Erythroblast (primary cell): ENCODE measurements at places on chromosomes 7 and 10.

DNA sequence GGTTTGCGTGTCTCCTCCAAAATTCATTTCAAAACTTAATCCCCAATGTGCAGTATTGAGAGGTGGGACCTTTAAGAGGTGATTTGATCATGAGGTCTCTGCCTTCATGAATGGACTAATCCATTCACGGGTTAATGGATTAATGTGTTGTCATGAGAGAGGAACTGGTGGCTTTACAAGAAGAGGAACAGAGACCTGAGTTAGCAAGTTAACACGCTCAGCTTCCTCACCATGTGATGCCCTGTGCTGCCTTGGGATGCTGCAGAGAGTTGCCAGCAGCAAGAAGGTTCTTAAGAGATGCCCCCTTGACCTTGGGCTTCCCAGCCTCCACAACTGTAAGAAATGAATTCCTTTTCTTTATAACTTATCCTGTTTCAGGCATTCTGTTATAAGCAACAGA is 3.7 kb upstream of the TCTN3 start:
- DNase-seq, result no peak

DNA sequence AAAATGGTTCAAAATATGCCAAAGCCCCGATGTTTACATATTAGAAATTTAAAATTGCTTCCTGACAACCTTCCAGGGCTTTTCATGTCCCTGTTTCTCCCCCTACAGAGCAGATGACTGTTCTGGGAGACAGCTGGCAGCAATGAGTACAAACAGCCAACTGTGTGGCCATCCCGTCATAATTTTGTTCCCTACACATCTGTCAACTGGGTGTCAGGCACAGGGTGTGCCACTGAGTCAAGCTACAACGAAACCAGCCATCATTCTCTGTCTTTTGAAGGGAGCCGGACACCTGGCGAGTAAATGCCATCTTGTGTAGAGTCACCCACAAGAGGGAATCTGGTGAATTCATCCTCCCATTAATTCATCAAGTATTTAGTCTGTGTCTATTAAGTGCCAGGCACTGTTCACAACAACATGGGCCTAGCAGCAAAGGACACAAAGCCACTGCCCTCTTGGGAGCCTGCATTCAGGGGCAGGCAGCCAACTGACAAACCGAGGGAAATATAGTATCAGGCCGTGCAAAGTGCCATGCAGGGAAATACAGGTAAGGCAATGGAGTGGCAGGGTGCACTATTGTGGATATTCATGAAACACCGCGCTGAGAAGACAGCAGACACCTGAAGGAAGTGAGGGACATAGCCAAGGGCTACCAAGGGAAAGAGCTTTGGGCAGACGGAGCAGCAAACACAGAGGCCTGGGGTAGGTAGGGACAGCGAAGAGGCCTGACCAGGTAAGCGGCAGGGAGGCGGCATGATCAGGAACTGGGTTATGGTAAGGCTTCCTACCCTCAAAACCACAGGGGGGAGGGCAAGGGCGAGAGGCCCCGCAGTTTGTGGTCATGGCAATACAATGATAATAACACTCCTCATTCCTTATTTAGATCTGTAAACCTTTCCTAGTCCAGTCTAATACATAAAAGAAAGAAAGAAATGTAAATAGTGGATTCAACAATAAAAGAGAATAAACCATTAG is 213.6 kb downstream of the FAM107B start:
- DNase-seq, result no peak

DNA sequence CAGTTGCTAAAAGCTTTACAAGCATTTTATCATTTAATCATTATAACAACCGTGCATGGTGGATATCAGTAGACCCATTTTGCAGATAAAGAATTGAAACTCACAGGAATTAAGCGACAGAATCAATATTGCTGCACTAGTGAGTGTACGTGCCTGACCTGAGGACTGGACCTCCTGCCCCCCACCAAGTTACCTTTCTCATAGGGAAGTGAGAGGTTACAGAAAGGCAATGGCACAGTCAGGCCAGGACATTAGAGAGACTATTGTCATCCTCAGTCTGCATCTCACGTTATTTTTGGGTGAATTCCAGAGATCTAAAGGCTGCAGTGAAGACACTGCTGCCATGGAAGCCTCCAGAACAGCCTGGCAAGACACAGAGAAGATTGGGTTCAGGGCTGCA is 80.9 kb downstream of the WDFY4 start:
- no peak for DNase-seq

DNA sequence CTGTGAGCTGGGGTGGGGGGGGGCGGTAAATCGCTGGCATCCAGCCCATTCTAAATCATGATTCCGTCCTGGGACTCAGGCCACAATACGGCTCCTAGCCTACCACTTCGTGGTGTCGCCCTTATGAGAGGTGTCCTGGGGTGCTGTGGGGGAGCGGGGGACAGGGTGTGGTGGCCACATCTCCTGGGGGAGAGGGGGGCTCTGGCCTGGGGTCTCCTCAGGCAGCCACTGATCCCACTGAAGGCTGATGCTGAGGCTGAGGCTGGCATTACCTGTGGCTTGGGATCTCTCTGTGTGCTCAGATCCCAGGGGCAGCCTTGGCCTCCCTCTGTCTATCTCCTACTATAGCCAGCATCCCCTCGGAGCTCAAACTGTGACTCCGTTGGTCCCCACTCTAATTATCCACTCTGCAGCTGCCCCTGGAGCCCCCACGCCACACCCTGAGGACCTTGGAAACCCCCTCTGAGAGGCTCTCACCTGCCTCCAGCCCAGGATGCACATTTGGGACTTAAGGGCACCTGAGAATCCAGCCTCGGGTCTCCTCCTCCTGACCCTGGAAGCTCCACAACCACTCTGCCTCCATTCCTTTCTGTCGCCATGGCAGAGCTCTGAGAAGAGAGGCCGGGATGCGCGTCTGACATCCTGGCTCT is 249.3 kb upstream of the TCERG1L start:
- no peak for DNase-seq

- no peak for DNase-seq
These were observed 10.9 kb upstream of the PAX2 start for GRCh38 chr10:100734295-100735086.

DNA sequence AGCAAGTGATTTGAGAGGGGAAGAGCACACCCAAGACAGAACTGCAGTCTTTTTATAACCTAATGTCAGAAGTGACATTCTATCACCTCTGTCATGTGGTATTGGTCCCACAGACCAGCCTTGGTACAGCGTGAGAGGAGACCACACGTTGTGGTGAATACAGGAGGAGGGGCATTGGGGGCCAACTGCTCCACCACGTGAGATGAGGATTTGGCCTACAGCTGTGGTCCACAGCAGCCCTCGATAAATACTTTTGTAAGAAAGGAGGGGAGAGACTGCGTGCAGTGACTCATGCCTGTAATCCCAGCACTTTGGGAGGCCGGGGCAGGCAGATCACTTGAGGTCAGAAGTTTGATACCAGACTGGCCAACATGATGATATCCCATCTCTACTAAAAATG is 243.1 kb downstream of the FGFR2 start:
- DNase-seq, result no peak

- no peak for DNase-seq
These were observed 90.4 kb upstream of the MYO3A start for GRCh38 chr10:25843551-25844170.

GRCh38 chr7:117229350-117229749 is 93.5 kb downstream of the WNT2 start:
- no peak for DNase-seq

GRCh38 chr10:31419394-31420063 is 100.5 kb downstream of the ZEB1 start:
- no peak for DNase-seq

- no peak for DNase-seq
These were observed 6.9 kb upstream of the BAG3 start for GRCh38 chr10:119644205-119644814.

GRCh38 chr7:137967143-137968018 is 34.5 kb downstream of the CREB3L2 start:
- no peak for DNase-seq

DNA sequence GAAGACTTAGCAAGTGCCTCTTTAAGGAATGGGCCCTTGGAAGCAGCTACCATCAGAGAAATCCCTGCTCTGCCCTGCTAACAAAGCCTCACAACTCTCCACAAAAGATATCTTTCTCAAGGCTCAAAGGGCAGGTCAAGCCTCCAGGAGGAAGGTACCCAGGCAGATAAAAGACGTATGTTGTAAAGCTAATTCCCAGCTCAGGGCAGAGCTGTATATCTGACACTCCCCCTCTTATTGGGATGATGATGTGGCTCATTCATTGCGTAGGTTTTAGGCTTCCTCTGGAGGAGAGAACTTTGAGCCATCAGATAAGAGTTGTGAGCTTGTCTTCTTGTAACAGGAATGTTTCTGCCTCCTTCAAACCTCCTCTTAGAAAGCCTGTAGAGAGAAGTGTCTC is 145.4 kb downstream of the CALN1 start:
- no peak for DNase-seq

GRCh38 chr7:36736090-36736898 is 12.0 kb upstream of the AOAH start:
- DNase-seq, result no peak

GRCh38 chr10:103512591-103513379 is 19.3 kb downstream of the NEURL1 start:
- DNase-seq, result no peak

DNA sequence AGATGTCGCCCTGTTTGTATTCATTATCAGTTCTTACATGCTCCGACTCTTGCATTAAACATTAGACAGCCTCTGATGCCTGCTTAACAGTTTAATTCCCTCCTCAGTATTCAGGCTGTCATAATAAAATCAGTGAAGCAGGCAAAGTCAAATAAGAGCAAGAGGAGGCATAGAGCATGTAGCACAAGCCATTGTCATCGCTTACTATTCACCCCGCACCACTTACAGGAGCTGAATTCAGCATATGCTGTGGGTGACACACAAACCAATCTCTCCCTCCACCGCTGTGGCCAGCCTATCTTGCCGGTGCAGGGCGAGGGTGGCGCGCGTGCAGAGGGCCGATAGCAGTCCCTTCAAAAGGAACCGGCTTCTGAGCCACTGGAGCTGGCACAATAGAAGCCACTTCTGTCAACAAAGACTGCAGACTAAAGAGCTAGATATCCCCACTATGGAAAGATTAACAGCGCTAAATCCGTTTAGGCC is 433.2 kb upstream of the MGMT start:
- peak; percentile 93 for DNase-seq

DNA sequence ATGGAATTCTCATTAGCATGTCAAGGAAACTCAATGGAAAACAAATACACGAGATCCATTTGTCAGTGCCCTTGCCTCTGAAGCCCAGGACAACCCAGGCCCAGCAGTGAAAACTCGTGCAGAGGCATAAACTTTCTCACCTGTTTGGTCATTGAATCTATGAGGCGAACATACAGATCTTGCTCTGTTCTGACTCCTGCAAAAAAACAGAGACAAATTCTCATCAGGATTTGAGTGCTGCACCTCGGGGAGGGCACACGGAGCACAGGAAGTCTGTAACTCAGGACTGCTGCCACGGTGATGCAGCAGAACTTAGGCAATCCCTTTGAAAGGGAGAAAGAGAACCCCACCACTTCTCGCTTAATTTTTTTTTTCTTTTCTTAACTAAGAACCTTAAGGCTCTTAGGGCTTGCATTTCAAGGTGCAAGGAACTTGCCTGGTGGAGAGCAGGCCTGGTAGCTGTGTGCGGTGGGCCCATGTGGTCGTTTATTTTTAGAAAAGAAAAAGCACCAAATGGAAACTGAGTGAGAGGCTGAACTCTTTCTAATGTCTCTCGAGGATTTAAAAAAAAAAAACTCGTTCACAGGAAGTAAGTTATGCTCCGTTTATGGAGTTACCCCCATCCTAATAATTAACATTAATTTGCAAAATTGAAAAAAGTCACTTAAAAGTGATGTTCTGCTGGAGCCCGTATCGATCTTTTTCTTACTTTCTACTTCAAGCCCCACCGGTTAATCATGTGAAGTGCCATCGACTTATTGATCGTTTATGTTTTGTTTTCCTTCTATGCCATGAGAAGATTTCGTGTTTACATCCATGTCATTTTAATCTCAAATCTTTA is 1.8 kb downstream of the EBF3 start:
- no peak for DNase-seq

DNA sequence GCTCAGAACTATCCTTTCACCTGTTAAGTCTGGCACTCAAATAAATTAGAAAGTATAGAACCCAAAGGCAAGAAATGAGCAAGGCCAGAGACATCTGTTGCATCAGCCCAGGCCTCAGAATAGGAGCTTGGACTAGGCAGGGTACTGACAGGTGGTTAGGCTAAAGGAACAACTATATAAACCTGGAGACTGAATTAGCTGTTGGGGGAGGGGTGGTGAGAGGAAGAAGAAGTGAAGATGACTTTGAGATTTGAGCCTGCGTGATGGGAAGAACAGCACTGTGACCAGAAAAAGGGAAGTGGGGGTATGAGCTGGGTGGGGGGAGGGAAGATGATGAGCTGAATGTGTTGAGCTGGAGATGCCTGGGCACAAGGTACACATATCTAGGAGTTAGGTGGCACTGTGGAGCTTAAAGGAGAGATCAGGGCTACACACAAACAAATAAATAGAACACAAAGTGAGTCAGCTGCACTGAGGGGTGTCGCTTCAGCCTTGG is 244.7 kb downstream of the PTEN start:
- no peak for DNase-seq

DNA sequence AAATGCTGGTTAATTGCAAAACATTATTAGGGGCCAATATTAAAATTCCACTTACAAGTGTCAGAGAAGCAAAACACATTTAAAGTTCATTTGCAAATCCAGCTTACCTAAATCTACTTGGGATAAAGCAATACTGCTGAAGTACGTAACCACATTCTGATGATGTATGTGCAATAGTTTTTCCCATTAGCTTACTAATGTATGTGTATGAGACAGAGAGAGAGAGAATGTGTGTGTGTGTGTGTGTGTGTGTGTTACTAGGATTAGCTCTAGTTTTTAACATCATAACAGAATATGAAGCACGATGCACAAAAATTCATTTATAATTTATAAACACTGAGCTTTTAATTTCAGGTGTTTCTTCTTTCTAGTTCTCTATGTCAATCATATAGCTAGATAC is 1074.2 kb upstream of the C7orf33 start:
- no peak for DNase-seq

DNA sequence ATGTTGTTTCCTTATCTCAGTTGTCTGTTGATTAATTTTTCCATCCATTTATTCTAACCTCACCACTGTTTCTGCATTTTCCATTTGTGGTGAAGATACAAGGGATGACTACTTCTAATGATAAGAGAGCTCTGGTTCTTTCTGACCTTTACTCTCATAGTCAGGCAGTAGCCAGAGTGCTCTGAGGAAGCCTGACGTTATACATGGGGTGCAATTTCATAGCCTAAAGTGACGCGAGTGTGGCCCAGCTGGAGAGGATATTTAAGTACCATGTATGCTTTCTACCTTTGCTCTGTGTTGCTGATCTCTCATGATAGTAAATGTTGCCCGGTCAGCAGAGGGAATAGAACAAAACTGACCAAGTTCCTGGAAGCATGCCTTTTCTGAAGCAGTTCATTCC is 33.9 kb upstream of the CYCS start:
- no peak for DNase-seq

GRCh38 chr7:33107136-33108066 is 1.8 kb downstream of the RP9 start:
- DNase-seq, result peak; percentile 63

DNA sequence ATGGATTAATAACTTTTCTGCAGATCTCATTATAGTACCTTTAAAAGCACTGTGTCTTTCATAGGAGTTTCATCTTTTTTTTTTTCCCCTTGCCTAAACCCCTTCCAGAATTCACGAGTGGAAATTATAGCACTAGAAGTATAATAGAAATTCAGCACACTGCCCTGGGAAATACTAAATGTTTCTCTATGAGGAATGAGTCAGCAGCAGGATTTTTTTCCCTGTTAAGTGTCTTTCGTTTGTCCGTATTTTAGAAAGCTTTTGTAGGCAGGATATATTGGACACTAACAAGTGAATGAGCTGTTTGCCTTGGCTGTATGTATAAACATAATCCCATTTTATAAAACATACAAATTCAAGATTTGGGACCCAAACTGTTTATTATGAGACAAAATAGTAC is 105.8 kb downstream of the EXOC4 start:
- DNase-seq, result no peak
